ENCODE measurements at places on chromosomes 4 and X.

DNA sequence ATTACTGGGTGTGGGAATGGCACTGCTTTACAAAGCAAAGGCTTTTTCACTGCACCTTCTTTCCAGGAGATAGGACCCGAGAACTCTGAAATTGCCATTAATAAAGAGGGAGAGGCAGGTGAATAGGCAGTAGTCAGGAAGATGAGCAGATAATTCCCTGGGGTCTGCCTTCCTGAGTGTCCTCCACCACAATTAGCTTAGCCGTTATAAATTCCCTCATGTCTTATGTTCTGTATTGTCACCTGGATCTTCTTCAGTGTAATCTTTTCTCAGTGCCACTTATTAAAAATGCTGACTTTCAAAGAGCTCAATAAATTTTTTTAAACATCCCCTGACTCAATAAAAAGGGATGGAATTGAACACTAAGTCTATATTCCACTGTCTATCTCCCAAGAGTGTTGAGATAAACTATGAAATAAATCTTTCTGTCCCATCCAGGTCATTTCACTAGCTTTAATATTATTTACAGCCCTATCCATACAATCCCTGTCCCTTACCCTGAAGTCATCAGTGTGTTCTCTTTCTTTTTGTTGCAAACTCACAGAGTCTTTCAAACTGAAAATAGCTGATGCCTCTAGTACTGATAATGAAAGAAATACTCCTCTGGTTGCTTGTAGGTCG, 272.2 kb upstream of the NRK start:
- ATAC-seq, result peak; percentile 64

GRCh38 chrX:129235903-129236302, 287.4 kb downstream of the SMARCA1 start:
- no peak for ATAC-seq

DNA sequence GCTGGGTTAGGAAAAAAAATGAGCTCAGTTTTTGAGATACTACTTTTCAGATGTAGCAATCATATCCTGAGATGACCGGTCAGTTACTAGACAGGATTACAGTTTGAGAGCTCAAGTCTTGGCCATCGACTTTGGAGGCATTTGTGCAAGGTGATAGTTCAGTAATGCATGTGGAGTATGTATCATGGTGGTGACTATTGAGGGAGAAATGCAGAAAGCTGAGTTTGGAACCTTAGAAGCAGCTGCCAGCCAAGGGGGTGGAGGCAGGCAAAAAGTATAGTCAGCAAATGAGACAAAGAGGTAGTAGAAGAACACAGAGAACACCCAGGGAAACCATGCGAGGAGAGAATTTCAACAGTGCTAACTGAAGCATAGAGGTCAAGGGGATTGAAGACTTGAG, 48.7 kb upstream of the SLC4A4 start:
- no peak for ATAC-seq

DNA sequence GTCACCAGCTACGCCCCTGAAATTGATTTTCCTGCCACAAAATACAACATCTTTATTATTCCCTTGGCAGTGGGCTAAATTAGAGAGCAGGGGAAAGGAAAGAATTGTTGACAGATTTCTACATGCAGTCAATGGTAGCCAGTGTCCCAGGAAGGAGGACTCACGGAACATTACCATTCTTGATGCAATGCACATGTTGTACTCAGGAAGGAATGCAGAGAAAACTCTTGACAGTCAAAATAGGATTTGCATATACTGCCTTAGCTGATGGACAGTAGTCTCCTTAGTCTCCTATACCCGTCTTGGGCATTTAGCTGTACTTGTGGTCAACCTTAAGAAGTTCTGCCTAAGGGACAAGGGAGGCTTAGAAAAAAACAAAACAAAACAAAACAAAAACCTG, 158.0 kb upstream of the GYPA start:
- peak; percentile 29 for ATAC-seq
